ENCODE measurements at places on chromosomes 4 and X.

- DNase-seq = no peak
These were observed 36.7 kb upstream of the TMEM164 start for GRCh38 chrX:109966246-109966645.

- no peak for DNase-seq
These were observed 7.0 kb downstream of the PALLD start for GRCh38 chr4:168503652-168504362.

DNA sequence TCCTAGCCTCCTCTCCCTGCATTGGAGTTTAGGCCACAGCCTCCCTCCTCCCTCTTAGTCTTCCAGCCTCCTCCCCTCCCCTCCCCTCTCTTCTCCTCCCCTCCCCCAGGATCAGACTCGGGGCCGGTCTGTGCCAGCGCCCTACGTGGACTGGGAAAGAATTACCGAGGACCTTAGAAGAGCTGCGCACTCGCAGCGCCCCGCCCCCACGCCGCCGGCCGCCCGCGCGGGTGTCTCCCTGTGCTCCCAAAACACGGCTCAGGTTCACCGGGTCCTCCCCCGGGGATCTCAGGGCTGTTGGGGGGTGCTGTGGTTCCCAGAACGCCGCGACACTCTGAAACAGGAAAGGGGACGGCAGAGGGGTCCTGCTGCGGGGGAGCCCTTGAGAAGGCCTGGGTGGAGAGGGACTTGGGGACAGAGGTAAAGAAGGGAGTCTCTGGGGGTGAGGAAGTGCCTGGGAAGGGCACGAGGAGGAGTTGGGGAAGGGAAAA is 122.3 kb upstream of the TBL1X start:
- peak; percentile 77 for DNase-seq

DNA sequence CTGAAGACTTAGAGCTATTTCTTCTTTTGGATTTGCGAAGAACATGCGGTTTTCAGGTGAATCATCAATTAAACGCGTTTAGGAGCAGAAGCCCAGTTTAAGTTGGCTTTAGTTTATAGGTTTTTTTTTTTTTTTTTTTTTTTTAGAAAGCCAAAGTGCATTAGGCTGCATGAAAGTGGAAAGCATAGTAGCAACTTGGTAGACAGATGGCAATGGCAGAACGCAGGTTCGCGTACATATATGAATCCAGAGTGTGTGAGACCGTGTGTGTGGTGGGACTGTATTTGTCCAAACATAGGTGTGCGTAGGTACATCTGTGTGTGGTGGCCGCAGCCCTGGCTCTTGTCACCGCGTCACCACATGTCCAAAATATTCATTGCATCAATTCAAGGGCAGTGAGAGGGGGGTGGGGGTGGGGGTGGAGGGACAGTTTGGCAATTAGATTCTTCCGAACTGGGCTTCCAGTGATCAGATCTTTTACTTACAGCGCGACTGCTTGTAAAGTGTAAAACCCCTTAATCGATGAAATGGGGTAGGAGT is 901 bp downstream of the JADE1 start:
- no peak for DNase-seq

DNA sequence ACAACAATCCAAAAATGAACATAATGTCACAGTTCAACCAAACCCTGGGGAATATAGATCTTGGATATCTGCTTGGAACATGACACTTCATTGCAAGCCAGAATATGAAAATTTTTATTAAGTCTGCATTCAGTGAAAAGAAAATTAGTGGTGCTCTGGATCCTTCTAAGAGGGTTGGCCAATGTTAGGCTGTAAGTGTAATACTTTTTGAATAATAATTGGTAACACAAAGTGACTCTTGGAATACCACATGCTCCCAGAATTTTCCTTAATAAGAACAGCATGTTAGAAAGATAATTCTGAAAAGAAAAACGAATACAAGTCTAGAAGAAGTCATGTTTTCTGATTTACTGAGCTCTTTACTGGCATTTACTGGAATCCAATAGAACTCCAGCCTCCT is 175.8 kb downstream of the RASL11B start:
- no peak for DNase-seq

GRCh38 chr4:132123870-132124623 is 1025.0 kb upstream of the PCDH10 start:
- DNase-seq = no peak

GRCh38 chrX:119686087-119686691 is 6.8 kb downstream of the SEPTIN6 start:
- DNase-seq = no peak

DNA sequence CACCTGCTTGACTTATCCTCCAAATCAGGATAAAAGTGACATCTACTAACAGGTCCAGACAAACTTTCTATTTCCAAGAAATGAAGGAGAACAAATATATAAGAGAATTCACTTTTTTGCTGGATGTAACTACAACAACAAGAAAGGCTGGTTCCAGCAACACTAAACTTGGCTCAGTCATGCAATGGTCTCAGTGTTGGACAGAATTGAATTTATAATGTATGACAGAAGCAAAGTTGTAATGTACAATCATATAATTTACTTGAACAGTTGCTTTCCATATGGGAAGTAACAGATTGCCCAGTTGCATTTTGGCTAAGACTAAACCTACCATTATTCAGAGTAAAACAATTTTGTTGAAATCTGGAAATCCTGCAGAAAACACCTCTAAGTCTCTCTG is 183.3 kb upstream of the INTU start:
- no peak for DNase-seq

GRCh38 chr4:38884254-38884653 is 16.6 kb downstream of the FAM114A1 start:
- no peak for DNase-seq

DNA sequence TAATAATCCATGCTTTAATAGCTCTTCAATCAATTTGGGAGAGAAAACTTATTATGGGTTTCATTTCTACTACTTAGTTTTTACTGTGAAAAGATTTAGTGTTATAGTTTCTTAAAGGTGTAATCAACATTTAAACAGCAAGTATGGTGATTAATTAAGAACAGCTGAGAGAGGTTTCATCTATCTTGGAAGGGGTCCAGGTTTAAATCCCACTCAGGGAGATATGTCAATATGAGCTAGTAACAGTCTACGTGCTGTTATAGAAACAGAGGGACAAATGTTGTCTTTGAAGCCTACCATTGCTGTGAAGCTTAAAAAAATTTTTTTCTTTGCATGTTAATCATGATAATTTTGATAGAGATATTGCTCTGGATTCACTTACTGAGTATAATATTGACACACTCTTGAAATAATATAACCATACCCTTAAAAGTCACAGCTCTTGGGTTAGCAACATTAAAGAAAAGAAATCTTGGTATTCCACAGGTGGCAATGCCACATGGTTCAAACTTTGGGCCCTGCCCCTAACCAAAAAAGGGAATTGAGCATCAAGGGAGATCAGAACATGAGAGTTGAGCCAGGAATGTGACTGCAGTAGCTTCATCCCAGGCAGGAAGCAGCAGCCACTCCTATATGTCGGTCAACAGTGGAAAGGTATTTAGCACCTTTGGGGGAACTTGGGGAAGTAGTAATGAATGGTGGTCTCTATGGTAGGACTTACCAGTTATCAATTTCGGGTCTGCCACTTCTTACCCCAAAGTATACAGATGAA is 107.8 kb downstream of the ANK2 start:
- no peak for DNase-seq
